Suppressor macrophage treated with lipopolysaccharide for 1 hour (primary cell): ENCODE measurements at places on chromosomes 4 and X.

- DNase-seq = no peak
Observed at GRCh38 chr4:82913305-82913704, 12.8 kb downstream of the THAP9 start.

GRCh38 chrX:31420711-31421151 lies 348.9 kb upstream of the FTHL17 start:
- no peak for DNase-seq

GRCh38 chr4:165199286-165199685 lies 8.1 kb upstream of the KLHL2 start:
- no peak for DNase-seq

- no peak for DNase-seq
Observed at GRCh38 chr4:81737865-81738559, 266.3 kb upstream of the RASGEF1B start.

DNA sequence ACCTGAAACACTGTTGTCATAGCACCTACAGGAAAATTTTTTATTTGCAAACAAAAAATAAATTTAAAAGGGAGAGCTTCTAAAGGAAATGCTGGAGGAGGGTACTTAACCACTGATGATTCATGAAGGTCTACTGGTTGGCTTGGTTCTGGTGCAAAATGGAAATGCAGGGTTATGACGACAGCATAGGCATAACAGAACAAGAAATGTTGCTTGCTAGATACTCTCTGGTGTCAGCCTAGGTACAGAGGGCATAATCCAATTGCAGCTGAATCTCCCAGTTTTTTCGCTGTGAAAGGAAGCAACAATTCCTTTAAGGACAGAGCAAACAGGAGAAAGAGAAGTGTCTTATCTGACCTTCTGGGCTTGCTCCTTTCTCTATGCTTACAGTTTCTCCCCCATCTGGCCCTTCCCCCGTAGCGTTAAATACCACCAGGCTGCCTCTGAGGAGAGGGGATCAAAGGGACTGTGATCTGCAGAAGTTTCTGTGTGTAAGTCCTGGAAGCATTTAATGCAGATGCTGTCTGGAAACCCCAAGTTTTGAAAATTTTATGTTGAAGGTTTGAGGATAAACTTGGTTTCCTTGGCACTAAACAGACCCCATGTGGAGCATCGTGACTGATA lies 23.7 kb upstream of the CASK start:
- no peak for DNase-seq

DNA sequence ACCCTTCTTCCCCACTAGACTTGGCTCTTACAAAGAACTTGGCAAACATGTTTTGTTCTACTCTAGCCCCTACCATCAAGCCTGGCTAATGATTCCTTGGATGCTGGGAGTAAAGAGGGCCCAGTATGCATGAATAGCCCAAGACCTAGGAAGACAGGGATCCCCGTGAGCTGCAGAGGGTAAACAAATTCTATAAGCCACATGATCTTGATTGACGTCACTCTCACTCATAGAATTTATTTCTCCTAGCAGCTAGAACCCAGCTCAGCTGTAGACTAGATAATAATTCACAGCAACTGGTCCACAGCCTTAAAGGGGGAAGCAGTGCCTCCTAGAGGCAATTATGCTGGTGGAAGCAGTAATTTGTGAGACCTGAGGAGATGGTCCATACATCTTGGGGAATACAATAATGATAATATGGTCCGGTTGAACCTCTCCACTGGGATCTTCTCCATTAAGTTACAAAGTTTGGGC lies 16.1 kb upstream of the USO1 start:
- DNase-seq = peak; percentile 51
